Activated CD4-positive, CD25-positive, alpha-beta regulatory T cell treated with anti-CD3 and anti-CD28 coated beads, Interleukin-2, amount 50 U/mL, for 72 hours (primary cell): ENCODE measurements at places on chromosomes 3 and 15.

- no peak for DNase-seq
Measured at GRCh38 chr15:88323976-88324740, 67.6 kb upstream of the NTRK3 start.

GRCh38 chr3:5213574-5213966 is 26.1 kb downstream of the EDEM1 start:
- no peak for DNase-seq

GRCh38 chr3:153244961-153245360 is 82.9 kb downstream of the RAP2B start:
- DNase-seq: no peak

GRCh38 chr15:32898414-32898813 is 180.6 kb downstream of the GREM1 start:
- no peak for DNase-seq

GRCh38 chr3:114126461-114126860 is 52.4 kb downstream of the DRD3 start:
- DNase-seq: no peak

GRCh38 chr15:99845009-99845408 is 111.8 kb upstream of the LYSMD4 start:
- DNase-seq: no peak

DNA sequence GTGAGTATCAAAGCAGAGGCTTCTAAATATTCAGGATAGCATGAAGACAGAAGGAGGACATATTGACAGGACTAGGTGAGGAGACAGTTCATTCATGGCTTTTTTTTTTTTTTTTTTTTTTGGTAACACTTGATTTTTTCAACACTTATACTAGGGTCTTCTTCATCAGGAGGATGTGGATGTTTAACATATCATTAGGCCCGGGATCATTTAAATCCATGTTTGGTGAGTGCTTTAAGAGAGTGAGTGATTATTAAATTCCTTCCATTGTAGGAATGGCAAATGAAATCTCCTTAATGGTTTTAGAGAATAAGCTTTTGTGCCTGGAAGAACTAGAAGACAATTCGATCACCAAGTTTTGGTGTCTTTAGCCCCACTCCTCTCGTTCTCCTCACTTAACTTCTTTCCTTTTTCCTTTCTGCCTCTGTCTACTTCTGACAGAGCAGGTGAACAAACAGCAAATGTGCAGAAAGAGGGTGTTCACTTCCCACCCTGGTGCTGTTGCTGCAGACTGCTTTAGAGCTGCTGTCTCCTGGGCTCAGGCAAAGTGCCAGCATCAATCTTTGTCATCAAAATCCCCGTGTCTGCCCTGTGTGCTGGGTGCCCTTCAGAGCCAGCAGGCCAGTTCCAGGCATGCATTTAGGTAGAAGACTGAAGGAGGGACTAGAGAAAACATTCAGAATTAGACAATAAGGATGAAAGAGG is 35.6 kb upstream of the RAB11A start:
- DNase-seq: no peak

GRCh38 chr3:188507244-188507720 is 353.3 kb downstream of the LPP start:
- DNase-seq: no peak

- DNase-seq: no peak
Measured at GRCh38 chr3:195613468-195614069, 29.8 kb upstream of the APOD start.

DNA sequence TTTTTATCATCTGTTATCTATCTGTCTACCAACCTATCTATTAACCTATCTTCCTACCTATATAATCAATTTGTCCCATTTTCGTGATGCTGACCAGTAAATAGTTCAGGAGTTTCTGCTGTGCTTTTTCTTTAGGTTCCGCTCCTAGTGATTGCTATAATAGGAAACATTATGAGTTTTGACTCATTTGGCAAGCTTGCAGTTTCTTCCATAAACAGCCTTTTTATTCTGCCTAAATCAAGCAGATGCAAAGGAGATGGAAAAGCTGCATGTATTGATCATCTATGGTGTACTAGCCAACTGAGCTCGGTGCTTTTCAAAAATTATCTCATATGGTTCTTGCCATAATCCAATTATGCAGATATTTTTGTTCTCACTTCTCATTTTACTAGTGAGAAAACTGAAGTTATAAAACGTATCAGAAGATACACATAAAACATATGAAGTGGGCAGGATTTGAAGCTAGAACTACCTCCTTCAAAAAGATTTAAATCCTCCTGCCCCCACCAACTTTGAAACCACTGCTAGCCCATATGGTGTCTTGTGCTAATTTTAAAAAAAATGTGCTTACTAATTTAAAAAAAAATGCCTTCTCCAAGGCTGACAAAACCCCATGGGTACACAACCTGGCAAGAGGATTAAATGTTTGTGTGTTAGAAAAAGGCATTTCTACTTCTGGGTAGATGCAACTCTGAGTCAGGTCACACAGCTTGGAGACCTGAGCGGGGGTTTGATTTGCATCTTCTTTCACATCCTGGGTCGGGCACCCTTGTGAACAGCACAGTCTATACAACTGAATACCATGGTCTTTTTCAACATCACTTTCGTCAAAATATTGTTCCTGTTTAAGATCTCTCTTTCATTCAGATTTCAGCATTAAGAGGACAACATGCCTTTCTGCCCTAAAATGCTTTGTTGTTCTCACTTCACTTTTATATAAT is 267.0 kb downstream of the CHL1 start:
- no peak for DNase-seq

- no peak for DNase-seq
Measured at GRCh38 chr3:150414959-150415358, 6.9 kb downstream of the TSC22D2 start.

GRCh38 chr15:99019558-99020540 is 12.3 kb upstream of the PGPEP1L start:
- no peak for DNase-seq

GRCh38 chr15:67690936-67691335 is 134.4 kb upstream of the SKOR1 start:
- no peak for DNase-seq

- DNase-seq: no peak
Measured at GRCh38 chr15:64925335-64926330, 13.9 kb downstream of the ANKDD1A start.

DNA sequence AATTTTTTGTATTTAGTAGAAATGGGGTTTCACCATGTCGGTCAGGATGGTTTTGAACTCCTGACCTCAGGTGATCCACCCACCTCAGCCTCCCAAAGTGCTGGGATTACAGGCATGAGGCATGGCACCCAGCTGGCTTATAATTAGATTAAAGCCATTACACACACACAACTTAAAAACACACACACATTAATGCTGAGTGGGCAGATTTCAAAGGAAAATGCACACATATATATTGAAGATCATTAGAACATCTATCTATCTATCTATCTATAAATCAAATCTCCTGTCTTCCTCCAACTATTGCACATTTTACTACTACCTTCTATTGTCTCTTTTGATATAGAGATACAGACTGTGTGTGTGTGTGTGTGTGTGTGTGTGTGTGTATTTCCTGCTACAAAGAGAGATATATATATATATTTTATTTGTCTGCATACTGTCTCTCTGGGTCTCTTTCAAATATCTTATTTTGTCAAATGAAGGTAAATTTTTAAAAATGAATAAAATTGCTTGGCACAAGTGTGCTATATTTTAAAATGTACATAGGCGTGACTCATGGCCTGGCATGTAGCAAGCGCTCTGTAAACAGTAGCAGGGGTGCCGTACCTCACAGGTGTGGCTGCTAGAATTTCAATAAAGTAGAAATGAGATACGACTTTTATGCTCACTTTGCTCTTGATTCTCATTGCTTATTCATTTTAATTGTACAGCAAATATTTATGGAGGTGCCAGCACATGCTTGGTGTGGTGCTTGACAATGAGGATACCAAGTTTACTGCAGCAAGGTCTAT is 655.8 kb downstream of the AGBL1 start:
- no peak for DNase-seq

- DNase-seq: no peak
Measured at GRCh38 chr15:77860071-77860691, 217.3 kb downstream of the TBC1D2B start.

DNA sequence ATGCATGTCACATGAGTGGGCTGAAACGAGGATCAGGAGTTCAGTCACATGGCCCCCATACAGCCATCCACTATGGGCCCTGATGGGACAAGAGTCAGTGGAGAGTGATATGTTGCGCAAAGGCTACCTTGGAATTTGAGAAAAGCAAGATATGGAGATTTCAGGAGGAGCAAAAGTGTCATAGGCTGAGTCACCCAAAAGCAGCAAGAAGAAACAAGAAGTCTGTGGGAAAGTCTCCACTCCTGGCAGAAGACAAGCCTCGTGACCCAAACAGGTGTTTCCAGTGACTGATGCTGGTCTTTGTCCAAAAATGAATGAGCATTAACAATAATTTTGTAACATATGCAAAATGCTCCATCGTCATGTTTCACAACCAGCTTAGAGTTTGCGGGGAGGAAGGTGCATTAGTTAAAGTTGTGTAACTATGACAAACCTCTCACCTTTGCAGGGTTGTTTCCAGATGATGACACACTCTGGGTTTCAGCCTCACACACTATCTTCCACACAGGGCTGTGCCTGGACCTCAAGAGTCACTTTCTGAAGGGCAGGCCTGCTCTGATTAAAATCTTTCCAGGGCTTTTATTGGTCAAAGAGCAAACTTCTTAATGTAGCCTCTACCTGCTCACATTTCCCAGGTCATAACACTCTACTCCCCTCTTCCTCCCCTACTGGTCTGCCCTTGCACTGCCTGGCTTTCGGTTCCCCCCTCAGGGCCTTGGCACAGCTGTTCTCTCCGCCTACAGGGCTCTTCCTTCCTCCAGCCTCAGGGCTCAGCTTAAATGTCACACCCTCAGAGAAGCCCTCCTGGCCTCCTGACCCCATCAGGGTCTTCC is 3.9 kb upstream of the DNASE1L3 start:
- DNase-seq: peak; percentile 35

GRCh38 chr3:170244576-170244975 is 22.4 kb downstream of the PRKCI start:
- no peak for DNase-seq

DNA sequence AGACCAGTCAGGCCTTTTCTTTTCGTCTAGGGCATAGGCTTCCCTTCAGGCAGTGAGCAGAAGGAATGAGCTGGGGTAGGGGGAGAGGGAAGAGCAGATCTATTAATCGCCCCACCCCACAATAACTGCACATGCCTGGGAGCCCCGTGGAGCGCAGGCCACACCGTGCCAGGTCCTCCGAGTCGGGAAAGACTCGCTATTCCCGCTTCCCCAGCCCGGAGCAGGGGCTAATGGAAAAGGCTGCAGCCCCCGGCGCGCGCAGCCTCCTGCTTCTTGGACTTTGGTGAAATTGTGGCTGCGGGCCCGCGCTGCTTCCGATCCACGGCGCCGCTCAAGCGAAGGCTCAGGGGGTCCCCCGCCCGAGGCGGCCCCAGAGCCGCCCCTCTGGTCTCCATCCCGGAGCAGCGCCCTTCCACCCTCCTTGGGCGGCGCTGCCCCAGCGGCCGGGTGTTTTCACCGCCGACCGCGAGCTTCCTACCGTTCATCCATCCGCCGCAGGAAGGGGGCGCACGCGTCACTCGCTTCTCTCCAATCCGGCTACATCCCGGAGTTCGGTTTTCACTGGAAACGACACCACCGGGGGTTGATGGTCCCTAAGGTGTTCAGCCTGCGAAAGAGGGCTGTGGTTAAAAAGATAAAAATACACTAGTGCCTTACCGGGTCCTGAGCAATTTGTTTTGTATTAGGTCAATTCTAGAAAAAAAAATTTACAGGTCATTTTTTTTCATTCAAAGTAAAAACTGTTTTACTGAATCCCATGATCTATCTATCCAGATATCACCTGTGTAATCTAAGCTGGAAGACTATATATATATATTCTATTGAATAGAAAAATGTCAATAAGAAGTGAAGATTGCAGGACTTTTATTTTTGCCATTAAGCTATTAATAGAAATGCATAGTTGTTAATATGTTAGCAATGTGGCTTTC is 4.4 kb upstream of the SYNM start:
- peak; percentile 34 for DNase-seq

DNA sequence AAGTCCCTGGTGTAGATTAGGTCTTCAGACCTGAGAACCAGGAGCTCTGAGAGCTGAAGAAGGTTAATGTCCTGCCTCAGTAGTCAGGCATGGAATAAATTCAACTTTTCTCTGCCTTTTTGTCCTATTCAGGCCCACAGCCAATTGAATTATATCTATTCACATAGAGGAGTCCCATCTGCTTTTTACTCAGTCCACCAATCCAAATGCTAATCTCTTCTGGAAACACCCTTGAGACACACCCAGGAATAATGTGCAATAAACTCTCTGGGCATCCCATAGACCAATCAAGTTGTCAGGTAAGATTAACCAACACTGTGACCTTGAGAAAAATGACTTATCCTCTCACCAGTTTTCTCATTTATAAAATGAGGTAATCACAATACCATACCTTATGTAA is 129.4 kb downstream of the MEX3B start:
- no peak for DNase-seq

- DNase-seq: no peak
Measured at GRCh38 chr15:60744826-60745460, 266.0 kb upstream of the ICE2 start.

- no peak for DNase-seq
Measured at GRCh38 chr15:99721104-99721778, 12.0 kb downstream of the LYSMD4 start.

GRCh38 chr3:143442814-143443447 is 323.4 kb downstream of the CHST2 start:
- no peak for DNase-seq

GRCh38 chr3:124884474-124885101 is 2.6 kb downstream of the ITGB5 start:
- DNase-seq: no peak

DNA sequence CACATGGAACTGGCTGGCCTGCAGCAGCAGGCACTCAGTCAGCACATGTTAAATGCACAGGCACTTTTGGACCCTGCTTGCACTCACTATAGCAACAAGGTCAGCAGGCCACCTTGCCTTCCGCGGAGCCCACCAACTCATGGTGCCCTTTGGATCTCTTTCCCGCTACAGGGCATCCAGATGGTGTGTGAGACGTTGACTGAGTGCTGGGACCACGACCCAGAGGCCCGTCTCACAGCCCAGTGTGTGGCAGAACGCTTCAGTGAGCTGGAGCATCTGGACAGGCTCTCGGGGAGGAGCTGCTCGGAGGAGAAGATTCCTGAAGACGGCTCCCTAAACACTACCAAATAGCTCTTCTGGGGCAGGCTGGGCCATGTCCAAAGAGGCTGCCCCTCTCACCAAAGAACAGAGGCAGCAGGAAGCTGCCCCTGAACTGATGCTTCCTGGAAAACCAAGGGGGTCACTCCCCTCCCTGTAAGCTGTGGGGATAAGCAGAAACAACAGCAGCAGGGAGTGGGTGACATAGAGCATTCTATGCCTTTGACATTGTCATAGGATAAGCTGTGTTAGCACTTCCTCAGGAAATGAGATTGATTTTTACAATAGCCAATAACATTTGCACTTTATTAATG is 85.0 kb downstream of the TGFBR2 start:
- DNase-seq: no peak

GRCh38 chr15:70772402-70772801 is 9.0 kb upstream of the UACA start:
- no peak for DNase-seq
